ENCODE measurements at places on chromosomes 4 and X.

- DNase-seq = no peak
Observed at GRCh38 chr4:83153417-83153816, 38.9 kb upstream of the PLAC8 start.

- DNase-seq = no peak
Observed at GRCh38 chr4:8236106-8236919, 33.2 kb upstream of the HTRA3 start.

GRCh38 chr4:181670506-181670905, 572.7 kb upstream of the TENM3 start:
- no peak for DNase-seq

- DNase-seq = no peak
Observed at GRCh38 chr4:148914734-148915133, 472.5 kb upstream of the NR3C2 start.

- DNase-seq = no peak
Observed at GRCh38 chrX:43141885-43142284, 363.9 kb upstream of the PPP1R2C start.

DNA sequence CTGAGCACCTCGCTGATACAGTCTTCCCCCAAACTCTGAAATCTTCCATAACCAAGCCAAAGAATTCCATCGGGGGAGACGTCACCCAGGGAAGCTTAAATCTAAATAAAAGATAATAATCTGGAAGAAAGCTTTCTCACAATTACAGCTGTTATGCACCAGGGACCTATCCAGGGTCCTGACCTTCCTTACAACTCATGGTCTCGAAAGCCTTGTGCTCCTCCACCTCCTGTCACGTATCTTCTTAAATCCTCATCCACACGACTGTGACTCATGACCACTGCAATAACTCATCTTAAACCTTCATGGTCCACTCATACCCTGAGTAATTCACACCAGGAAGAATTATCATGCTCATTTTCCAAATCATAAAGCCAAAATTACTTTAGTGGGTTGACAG, 166.8 kb upstream of the FRG1 start:
- no peak for DNase-seq

DNA sequence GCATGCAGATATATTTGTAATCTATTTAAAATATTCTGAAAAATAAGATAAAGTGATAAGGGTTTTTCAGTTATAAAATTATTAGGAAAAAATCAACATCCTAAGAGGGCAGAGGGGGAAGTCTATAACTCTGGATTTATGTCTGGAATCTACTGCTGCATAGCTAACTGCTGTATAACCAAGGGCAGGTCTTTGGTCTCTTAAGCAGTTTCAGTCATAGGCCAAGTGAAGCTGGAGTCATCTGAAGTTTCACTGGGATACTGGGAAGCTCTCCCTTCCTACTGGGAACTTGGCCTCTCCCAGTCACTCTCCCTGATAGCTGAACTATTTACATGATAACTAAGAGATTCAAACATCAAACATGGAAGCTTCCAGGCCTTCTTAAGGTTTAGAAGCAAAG, 1409.9 kb upstream of the PCDH7 start:
- DNase-seq = no peak

GRCh38 chr4:156805696-156806095, 165.9 kb downstream of the PDGFC start:
- no peak for DNase-seq

- no peak for DNase-seq
Observed at GRCh38 chrX:47976254-47977151, 27.3 kb downstream of the ZNF182 start.

DNA sequence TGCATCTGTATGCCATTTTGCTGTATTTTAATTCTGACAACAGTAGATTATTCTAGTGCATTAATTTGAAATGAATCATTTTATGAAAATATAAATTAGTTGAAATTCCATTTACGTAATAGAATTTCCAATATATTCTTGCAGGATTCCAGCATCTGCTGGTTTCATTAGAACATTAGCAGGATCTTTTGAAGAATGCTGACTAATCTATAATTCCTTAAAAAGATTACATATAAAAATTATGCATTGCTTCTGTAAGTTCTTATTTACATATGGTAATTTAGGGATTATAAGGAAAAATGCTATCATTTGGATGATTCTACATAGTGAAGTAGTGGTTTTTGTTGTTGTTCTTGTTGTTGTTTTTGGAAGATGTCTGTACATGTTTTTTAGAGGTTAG, 182.2 kb upstream of the GNPDA2 start:
- no peak for DNase-seq

DNA sequence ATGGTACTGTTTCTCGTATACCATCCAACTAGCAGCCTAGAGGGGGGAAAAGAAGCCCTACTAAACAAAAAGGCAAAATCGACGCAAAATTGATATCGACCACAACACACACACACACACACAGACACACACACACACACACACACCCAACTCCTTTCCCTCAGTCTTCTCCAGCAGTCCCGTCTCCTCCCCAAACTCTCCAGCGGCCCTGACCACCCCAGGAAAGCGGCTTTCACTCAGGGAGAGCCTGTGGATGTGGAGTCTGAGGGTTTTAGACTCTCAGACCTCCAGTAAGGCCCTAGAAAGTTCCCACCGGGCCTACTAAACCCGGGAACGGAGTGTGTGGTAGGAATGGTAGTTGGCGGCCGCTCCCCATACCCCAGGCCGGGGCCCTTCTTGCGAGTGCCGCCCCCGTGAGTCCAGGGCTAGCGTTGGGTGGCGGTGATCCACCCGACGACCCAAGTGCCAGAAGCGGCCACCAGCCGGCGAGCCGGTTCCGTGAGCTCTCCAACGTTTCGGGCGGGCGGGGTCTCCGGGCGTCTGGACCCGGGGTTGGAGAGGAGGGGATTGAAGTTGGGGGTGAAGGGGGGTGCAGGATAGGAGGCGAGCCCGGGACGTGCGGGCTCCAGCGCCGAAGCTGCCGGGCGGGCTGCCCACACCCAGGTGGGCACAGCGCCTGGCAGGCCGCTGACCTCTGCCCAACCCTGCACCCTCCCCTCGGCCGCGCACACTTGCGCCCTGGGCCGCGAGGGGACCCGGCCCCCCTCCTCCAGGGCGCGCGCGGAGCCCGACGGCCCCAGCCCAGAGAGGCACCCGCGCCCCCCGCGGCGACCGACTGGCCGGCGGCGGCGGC, 13.7 kb downstream of the ARX start:
- DNase-seq = no peak

GRCh38 chrX:129495900-129496299, 27.4 kb downstream of the SMARCA1 start:
- DNase-seq = no peak

DNA sequence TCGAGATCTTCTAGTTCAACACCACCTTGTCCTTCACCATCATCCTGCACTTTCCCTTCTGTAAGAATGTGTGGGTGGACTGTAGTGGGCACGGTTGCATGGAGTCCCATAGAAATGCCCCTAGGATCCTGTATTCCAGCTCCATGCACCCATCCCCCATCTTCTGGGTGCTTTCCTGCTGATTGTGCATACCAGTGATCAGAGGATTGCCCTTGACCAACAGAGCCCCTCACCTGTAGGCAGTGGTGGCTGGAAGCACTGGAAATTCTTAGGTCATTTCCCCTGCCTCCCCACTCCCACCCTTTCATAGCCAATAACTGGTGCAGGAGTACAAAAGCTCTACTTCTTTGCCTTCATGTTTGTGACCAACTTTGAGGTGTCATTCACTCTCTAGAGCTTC, 213.4 kb upstream of the ARSJ start:
- no peak for DNase-seq

DNA sequence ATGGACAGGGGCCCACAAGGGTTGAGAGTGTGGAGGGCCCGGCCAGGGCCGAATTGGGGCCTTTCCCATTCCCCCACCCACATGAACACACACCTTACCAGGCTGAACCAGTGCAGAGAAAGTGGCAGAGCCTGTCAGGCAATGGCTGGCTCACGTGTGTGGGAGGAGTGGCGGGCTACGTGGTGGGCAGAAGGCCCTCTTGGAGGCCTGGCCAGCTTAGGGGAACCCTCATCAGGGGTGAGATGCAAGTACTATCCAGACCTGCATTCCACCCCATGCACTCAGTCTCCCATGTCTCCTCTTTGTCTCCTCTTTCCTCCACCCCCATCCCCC, 965 bp downstream of the TCEAL4 start:
- no peak for DNase-seq

- no peak for DNase-seq
Observed at GRCh38 chrX:141468940-141469339, 115.6 kb downstream of the SPANXA1 start.

DNA sequence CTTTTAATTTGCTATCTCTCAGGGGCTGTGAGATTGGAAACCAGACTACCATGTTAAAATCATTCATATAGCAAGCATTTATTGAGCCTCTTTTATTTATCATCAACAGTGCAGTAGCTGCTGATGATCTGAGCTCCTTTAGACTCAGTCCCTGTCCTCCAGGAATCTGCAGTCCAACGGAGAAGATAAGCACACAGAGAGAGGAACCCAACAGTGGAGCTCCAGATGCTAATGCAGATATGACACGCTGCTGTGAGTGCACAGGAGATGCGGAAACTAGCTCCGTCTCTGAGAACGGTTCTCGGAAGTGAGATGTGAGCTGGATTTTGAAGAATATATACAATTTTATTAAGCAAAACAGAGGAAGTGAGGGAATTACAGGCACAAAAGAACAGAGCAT, 35.4 kb downstream of the DCHS2 start:
- no peak for DNase-seq

DNA sequence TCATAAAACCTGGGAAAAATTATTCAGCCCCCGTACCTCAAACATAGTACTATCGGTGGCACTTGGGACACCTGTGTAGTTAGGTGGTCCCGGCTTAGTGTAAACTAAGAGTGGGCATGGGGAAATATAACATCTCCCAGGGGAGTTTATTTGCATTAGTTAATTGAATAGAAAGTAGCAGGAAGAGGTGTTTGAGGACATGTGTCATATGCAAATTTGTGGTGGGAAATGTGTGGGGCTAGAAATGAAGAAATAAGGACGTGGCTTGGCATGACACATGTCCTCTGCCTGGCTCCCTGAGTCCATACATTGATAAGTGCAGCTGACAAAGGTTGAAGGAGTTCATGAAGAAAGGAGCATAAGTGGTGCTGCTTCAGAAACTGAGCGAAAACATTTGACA, 483.6 kb downstream of the SH2D1A start:
- DNase-seq = no peak

DNA sequence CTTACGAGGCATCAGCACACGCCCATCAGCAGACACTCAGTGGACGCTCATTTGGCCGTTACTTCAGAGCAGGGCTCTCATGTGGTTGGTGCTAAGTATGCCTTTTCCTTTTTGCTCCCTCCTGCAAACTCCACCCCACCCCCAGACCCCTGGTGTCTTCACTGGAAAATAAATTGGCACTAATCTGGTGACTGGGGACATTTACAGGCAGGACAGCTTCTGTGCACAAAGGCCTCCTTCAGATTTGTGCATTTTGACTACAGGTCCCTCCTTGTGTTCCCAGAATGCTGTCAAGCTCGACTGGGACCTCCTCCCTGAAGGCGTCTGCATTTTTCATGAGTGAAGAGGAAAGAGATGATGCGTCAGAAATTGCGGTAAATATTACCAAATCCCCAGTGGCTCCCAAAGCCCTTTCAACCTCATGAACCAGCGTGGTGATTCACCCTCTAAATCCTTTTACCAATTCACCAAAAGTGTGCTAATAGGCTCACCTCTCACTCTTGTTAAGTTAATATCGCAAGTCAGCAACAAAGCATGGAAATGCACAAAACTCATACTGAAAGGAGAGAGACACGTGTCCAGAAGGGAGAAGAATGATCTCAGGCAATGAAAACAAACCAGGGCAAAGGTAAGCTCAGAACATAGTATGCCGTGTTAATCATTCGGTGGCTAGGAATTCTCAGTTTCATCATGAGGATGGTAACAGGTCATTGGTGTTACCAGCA, 119.0 kb downstream of the NKX6-1 start:
- no peak for DNase-seq

- DNase-seq = no peak
Observed at GRCh38 chrX:64977830-64978229, 1.6 kb upstream of the ZC4H2 start.

- DNase-seq = no peak
Observed at GRCh38 chr4:147944249-147944648, 212.4 kb downstream of the ARHGAP10 start.

DNA sequence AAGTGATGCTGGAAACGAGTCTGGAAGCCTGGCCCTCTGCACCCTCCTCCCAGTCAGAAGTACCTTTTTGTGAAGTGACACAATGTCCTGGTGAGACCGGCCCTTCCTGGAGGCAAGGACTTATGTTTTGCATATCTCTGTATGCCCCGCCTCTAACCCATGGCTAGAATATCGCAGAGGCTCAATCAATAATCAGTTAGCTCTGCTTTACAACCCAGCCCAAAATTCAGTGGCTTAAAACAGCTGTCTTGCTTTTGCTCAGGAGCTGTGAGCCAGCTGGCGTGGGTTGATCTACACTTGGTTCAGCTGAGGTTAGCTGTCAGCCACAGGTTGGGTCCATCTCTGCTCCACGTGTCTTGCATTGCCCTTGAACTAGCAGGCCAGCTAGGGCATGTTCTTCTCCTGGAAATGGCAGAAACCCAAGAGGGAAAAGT, 98.8 kb upstream of the METTL14 start:
- DNase-seq = no peak

DNA sequence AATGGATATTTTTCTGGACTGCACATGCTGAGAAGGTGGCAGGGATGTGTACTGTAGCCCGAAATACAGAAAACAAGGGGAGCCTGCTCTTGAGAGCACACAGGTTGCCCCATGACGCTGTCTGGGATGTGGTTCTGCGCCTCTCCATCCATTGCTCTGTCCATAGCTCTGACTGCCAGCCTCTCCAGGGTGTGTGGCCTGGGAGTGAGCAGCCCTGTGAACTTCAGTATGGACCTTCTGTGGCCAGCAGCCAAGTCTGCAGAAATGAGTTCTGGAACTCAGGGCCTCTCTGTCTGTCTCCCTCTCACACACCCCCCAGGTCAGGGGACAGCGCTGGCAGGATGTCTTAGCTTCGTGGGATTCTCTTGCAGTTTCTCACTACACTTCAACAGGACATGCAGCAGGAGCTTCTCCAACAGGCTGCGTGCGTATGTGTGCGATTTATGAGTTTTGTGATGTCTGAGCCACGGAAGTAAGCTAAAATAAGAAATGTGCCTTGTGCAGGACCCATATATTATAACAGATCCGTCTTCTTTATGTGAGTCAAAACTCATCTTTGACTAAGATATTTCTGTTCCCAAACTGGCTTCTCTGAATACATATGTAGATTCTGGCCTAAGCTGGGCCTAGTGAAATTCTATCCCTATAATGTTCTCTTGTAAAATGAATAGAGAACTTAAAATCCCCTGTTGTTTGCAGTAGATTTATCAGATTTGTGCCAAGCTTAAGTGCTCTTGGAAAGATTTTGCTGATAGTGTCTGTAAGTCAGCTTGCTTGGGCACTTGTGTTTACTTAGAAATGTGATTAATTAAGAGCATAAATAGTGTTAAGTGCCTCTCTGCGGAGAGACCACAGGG, 40.0 kb downstream of the PROM1 start:
- DNase-seq = no peak

All from CD4-positive, alpha-beta T cell treated with Interleukin-21 for 1 hour (primary cell).